Activated CD4-positive, alpha-beta T cell treated with anti-CD3 and anti-CD28 coated beads, Interleukin-2, amount 50 U/mL, for 1 hour (primary cell): ENCODE measurements at places on chromosomes 2 and 18.

DNA sequence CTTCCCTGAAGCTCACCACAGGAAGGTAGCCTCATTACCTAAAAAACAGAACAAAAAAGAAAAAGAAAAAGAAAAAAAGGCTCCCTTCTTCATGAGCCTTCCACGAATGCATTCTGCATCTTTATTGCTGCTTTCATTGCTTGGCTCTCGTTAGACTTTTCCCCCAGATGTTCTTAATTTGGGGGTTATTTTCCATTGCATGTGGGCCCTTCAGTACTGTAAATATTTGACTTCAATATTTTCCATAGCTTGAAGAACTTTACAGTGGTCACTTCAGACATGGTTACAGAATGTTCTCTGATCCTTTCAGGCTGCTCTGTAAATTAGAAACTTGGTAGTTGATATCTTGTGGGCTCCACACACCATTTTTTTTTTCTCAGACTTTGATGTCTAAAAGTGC is 65.6 kb upstream of the COPS8 start:
- no peak for DNase-seq

DNA sequence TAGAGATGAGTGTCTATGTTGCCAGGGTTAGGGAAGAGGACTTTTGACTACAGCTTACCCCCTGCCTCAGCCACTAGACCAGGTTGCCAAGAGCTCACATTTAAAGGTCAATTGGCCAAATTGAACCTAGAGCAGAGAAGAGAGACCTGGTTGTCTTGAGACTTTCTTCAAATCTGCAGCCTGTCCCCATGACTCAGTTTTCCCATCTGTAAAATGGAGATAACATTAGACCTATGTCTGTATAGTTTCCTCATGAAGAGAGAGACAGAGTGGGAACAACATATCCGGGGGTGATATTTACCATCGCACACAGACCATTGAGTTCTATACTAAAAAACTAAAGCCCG is 1.6 kb upstream of the LIPG start:
- DNase-seq: no peak

DNA sequence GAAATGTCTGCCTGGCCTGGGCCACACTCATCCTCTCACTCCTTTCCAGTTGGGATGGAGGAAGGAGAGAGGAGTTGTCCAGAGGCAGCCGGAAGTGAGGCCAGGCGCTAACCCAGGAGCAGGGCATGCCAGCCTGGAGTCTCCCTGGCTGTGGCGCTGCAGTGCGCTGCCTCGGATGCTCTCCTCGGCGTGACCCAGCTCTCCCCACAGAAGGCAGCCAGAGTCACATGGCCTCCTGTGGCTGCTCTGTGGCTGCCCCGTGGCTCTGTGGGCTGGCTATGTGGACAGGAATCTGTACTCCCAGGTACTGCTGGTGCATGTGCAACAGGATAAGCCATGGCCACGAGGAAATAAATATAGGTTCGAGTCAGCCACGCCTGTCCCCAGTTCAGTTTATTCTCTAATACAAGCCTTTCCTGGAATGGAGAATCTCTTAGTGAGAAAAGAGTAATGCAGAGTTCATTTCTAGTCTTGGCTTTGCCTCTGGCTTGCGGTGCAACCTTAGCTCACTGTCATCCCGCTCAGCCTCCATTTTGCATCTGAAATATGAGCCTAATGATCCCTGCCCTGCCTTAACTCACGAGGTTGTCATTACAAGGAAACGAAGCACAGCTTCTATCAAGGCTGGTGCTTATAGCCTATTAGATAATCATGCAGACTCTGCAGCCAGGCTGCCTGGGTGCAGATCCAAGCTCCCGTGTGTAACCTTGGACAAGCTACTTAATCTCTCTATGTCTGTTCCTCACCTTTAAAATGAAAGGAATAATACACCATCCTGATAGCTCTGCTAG is 106.3 kb downstream of the ANTXR1 start:
- DNase-seq: no peak

DNA sequence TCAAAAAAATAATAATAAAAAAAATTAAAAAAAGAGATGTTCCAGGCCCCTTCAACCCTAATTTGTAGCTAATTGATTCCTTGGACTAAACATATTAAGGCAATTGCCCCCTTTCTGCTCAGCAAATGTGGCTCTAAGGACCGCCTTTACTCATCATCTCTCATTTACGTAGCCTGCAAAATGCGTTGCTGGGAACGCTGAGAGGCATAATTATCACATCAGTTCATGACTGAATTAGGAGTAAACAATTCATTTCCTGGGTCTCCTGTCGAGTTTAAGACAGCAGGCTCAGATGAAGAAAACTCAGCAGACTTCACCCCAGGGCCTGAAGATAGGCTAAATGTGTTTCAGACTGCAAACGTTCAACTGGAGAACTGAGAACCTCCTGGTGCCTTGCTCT is 413.5 kb downstream of the NBAS start:
- DNase-seq: no peak

GRCh38 chr2:215929602-215930335 is 83.6 kb downstream of the MREG start:
- no peak for DNase-seq

DNA sequence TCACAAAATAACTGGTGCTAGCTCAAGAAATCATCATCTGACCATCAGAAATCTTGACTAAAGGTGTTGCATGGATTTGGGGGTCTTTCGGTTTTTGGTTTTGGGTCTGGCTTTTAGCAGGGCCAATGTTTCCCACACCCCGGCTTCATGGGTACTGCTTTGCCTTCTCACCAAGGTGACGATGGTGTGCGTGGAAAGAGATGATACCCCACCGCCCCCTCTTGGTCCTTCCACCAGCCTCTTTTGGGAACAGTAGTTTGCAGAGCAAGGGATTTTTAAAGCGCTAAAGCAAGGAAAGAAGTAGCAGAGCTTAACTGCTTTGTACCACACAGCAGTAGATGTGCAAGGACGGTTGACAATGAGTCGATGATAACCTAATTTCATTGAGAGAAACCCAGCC is 42.3 kb downstream of the BOLA3 start:
- DNase-seq: no peak

GRCh38 chr2:86038291-86039081 is 67.2 kb downstream of the POLR1A start:
- peak; percentile 67 for DNase-seq

DNA sequence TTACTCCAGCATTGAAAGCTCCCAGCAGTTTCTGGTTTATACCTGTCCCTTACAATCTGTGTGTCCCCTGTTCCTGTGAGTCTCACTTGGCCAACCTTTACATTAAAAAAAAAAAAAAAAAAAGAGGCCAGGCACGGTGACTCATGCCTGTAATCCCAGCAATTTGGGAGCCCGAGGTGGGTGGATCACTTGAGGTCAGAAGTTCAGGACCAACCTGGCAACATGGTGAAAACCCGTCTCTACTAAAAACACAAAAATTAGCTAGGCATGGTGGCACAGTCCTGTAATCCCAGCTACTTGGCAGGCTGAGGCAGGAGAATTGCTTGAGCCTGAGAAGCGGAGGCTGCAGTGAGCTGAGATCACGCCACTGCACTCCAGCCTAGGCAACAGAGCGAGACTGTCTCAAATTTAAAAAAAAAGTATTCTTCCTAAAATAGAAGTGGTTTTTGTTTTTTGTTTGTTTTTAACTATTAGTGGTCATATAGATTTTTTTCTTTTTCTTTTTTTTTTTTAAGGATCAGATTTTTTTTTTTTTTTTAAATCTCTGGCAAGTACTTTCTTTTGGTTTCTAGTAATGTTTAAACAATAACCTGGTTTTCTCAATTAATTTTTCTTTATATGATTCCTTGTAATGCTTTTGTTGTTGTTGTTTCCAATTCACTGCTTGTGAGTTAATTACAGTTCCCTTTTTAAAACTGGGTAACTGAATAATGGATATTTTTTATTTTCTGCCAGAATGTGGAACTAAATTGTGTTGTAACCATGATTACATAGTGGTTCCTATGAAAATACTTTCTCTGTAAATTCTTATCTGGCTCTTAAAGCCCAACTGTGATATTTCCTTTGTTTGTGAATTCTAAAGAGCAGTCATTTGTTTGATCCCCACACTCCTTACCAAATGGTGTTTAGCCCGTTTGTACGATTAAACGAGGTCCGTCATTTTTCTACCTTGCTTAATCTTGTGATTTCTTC is 116.8 kb downstream of the CTAGE1 start:
- DNase-seq: no peak

DNA sequence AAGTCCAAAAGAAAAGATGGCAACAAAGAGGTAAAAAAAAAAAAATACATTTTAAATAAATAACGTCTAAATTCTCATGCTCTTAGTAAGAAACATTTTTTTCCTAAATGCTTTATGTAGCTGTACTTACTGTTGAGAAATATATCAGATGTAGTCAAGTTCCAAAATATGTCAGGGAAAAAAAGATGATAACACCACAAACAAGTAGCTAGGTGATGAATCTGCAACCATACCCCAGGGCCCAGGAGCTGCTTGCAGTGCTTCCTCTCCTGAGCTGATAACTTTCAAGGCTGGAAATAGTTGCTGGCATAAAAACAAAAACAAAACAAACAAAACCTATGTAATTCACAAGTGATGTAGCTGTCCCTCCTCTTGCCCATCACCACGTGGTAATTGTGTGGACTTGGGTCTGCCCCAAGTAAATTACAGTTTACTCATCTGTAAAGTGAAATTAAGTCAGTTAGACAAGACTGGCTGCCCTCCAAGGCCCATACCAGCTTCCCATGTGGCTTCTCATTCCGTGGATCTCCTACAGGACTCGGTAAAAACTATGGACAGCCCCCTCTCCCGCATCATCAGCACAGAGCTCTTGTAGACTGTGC is 82.6 kb downstream of the SP100 start:
- DNase-seq: no peak

- no peak for DNase-seq
Observed at GRCh38 chr2:156908825-156909224, 348.7 kb upstream of the GALNT5 start.

- no peak for DNase-seq
Observed at GRCh38 chr2:188678882-188679281, 295.3 kb upstream of the COL3A1 start.

GRCh38 chr18:23675896-23676295 is 13.2 kb upstream of the ANKRD29 start:
- no peak for DNase-seq

DNA sequence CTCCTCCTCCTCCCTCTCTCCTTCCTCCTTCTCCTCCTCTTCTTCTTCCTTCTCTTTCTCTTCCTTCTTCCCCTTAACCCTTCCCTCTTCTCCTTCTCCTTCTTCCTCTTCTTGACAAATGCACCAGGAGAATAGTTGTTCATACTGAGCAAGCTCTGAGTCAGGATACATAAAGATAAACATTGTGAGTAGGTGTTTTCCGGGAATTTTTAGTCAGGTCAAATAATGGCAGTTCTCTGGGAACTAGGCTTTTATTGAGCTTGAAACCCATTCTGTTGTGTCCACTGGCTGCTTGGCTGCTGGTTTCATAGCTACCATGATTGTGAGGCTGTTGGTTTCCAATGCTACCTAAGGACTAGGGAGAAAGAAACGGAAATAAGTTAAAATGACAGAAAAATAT is 1144.7 kb upstream of the DDX18 start:
- no peak for DNase-seq

- no peak for DNase-seq
Observed at GRCh38 chr18:31302991-31303390, 15.0 kb upstream of the DSG1 start.

GRCh38 chr2:190488516-190489233 is 45.8 kb downstream of the NEMP2 start:
- DNase-seq: no peak

DNA sequence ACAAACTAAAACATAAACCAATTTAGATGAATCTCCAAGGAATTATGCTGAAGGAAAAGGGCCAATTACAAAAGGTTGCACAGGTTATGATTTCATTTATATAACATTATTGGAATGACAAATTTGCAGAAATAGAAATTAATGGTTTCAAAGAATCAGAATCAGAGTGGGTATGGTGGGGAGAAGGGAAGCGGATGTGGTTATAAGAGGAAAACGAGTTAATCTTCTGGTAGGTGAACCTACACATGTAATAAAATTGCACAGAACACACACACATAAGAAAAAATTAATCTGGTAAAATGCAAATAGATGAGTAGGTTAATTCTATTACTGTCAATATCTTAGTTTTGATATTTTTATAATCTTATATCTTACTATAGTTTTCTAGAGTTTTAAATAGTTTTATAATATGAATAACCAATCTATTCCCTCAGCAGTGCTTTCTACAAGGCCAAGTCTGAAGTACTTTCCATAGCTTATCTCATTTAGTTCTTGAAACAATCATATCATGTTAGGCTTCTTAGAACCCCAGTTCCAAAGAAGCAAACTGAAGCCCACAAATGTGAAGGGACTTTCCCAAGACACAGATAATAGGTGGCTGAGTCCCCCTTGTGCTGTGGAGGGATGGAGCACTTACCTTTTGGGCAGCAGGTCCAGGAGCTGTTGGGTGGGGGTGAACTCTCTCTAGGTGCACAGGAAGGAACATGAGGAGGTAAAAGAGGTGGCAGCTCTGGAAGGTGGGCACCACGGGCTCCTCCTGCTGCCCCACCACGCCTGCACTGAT is 31.5 kb downstream of the ZNF519 start:
- DNase-seq: no peak

- no peak for DNase-seq
Observed at GRCh38 chr2:107013884-107014283, 127.9 kb upstream of the ST6GAL2 start.

DNA sequence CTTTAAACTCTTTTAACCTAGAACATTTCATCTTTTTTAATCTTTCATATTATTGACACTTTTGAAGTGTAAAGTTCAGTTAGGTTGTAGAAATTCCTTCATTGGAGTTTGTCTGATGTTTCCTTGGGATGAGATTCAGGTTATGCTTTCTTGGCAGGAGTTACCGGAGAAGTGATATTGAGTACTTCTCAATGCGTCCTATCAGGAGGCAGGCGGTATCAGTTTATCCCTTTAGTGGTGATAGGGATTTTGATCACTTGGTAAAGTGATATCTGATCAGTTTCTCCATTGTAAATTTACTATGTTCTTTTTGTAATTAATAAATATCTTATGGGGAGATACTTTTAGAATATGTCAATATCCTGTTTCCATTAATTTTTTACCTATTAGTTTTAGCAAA is 78.4 kb downstream of the DTNB start:
- no peak for DNase-seq

DNA sequence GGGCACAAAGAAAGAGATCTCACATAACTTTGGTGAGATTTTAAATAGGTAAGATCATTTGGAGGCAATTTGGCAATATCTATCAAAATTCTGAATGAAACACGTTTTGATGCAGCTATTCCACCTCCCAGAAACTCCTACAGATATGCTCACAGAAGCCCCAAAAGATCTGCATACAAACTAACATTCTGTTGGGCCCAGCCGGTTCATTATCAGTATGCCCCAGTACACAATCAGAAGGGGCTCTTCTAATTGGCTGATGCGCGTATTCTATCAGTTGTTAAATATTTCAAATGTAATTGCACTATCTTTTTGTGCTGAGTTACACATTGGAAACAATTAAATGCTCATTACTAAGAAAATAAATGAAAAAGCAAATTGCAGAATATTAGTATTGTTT is 7.1 kb upstream of the TGIF1 start:
- no peak for DNase-seq

GRCh38 chr2:170101789-170102188 is 76.2 kb upstream of the MYO3B start:
- no peak for DNase-seq

DNA sequence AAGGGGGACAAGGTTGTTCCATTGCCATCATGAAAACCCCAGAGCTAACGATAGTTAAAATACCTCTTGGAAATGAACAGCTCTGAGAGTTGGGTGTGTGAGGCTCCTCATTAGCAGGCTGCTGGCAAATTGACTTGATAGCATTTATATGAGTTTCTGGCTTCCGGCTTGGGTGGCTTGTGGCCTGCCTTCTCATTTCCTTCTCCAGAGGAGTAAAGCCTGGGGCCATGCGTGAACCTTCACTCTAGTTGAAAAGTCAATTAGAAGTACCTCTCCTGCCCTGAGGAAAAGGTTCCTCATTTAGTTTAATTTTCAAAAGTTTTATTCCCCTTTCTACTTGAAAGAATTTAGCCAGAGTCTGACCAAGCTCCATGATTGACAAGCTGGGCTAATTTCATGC is 67.1 kb downstream of the MGAT5 start:
- DNase-seq: peak; percentile 26
